ENCODE measurements at places on chromosomes 3 and 15.

DNA sequence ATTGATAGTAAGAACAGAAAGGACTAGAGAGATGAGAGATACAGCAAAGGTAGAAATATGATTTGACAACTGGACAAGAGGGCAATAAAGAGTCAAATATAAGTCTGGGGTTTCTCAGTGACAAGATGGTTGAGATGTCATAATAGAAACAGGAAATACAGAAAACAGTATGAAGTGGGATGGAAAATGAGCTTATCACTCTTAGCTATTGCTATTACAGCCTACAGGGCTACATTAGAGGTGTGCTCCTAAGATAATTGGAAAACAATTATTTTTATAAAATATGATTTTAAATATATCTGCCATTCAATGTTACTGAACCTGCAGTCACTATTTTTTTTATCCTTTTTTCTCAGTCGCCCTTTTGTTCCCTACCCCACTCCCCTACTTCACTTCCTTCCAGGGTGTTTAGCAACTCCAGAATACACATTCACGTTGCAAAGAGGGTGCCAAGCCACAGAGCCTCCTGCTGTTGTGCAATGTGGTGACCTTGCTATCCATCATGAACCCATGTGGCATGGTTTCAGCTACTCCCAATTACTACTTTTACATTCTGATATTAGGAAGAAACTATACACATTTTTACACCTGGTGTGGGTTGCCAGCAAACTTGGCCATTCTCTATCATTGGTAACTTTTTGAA, 6.0 kb downstream of the NRG4 start:
- DNase-seq = no peak

DNA sequence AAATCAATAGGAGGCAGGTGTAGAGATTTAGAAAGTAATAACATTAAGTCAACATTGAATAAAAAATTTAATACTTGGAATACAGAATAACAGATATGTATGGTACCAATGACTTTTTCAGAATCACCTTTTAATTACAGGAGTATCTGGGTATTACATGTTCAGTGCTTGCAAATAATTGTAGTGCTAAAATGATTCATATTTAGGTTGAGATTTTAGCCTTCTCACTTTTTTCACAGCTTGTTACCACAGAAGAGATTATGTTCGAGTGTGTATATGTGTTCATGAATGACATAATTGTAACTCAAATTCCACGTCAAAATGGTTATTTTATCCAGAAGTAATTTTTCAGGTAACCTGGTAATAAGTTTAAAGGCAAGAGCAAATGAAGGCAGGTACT, 187.9 kb upstream of the TBL1XR1 start:
- no peak for DNase-seq

DNA sequence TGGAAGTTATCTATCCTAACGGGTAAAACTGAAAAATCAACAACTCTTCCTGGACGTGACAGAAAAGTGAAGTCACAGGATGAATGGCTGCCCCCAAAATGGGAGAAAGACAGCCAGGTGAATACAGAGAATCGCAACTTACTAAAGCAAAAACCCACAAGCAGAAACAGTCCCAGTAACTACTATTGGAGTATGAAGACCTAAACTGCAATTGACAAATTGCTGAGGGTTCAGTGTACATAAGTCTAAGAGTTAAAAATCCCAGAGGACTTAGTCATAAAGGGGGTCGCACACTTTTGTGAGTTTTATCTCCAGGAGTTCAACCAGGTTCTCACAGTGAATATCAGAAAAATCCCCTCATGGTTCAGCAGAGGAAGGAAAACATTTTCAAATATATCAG, 56.8 kb upstream of the IMPG2 start:
- DNase-seq = no peak

DNA sequence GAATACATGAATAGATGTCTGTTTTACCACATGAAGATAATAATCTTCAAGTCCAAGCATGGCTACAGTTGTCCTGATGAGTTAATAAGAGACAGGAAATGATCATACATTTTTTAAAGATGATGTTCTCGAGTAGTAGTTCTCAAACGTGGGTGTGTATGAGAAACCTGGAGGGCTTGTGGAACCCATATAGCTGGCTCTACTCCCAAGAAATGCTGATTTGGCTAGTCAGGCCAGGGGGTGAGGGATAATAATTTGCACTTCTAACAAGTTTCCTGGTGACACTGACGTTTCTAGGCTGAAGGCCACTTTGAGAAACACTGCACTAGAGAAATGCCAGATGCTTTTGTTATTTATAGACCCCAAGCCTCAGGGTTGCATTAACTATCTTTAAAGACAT, 37.0 kb downstream of the ROPN1B start:
- no peak for DNase-seq

GRCh38 chr15:82129761-82130160, 83.9 kb upstream of the MEX3B start:
- no peak for DNase-seq

GRCh38 chr3:14266361-14266760, 87.7 kb downstream of the LSM3 start:
- peak; percentile 92 for DNase-seq

DNA sequence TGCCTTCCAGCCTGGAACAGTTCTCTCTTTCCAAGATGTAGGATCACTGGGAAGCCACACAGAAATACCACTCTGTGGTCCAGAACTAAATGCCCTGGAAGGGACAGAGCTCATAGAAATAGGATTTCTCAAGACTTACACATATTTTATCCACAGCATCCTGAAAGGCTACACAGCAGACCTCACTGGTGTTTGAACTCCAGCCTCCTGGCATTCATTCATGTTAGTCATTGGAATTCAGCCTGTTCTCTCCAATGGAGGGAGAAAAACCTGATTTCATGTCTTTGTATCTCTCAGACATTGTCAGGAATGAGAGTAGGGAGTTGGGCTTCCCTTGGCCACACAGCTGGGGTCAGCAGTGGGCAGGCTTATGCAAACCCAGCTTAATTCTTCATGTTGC, 121.1 kb upstream of the PPP2R3A start:
- DNase-seq = no peak

DNA sequence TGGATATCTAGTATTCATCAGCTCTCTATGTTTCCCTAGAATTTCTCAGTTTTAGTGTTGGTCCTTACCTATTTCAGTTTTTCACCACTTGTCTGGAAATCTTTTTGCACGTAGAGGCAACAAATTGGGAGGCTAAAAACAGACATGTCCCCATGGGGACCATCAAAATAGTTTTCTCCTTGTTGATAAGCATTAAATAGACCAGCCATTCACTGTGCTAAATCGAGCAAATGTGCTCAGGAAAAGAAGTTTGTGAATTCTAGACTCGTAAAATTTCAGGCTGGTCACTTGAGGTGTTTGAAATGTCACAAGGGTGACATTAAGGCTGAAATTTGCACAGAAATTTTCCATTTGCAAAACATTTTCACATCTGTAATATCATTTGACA, 102.6 kb downstream of the SPATA16 start:
- no peak for DNase-seq

GRCh38 chr3:73546961-73547360, 77.8 kb downstream of the PDZRN3 start:
- no peak for DNase-seq

- no peak for DNase-seq
Measured at GRCh38 chr3:146590521-146590920, 14.6 kb downstream of the PLSCR5 start.

DNA sequence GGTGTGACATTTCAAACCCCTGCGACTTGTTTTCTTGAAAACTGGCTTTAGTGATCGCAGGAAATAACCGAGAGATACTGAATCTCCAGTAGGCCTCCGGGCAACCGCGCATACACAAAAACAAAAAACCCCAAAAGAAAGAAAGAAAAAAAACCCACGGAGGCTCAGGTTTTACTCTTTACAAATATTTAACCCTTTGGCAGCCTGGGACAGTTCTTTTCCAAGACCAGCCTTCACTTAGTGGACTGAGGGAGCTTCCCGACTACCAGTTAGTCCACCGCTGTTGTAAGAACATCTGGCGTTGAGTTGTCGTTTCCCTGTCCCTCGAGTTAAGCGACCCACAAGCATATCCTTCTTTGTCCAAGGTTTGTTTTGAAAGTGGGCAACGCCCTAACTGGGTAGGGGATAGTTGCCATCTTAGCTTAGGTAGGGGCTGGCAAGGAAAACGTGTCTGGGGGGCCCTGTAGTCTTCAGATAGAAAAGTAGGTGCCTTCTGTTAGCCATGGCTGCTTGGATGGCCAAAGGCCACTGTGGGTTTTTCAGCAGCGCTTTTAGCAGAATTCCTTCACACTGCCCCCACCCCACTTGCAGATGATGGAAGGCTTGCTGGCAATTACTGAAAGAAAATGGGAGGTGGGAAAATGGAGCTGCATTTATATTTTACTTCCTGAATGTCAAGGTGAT, 6.9 kb downstream of the ISL2 start:
- no peak for DNase-seq

- no peak for DNase-seq
Measured at GRCh38 chr3:130425484-130425883, 80.0 kb downstream of the COL6A5 start.

DNA sequence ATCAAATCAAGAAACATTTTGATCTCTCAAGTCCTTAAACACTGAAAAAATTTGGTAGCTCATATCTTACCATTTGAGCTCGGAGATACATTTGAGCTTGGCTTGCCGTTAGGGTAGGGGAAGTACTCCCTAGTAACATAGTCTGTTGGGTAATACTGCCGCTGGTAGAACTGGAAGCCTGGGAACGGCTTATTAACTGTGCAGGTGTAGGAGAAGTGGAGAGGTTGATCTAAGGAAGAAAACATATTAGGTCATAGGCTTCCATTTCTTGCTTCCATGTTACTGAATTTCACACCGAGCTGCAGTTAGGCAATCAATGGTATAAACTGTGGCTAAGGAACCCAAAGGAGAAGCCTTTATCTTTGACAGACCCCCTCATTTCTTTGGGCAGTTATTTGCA, 32.5 kb downstream of the PHC3 start:
- DNase-seq = no peak

DNA sequence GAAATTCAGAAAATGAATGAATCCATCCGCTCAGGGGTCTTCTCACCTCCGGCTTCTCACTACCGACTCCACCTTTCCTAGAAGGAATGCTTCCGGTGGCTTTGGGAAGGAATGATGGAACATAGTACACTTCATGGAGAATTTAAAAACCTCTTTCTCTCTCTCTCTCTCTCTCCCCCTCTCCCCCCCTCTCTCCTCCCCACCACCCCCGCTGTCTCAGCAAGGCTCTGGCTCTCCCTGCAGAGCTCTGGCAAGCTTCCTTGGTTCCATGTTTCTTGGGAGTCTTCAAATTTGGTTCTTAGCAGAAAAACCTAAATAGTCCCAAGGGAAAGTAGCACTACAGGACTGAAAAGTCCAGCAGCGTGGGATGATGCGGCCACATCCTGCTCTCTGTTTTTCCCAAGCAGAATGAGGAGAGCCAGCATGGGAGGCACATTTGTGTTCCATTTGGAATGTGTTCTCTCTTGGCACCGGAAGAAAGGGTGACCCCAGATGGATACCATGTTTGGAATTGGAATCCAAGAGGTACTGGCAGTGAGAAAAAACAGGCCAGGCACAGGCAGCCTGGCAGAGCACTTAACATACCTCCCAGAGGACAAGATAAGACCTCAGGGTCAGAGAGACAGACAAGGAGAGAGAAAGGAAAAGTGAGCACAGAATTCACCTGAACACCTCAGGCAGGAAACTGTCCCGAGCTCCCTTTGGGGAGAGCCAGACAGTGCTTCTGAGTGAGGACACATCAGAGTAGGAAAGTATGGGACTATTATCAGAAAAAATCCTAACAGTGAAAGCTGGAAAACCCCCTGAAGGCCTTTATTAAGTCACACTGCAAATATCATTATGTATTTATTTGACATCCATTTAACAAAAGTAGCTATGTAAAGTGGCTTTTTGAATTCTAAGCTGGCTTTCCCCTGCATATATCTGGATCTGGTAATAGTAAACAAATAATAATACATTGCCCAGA, at the start of gene POPDC2:
POPDC2 (minus strand) TSS at position 116 of the 967 bp plus-strand sequence. CDS start 166 bp downstream, outside the sequence.
- DNase-seq = no peak

GRCh38 chr3:104521606-104522336, 844.9 kb upstream of the ALCAM start:
- peak; percentile 62 for DNase-seq

GRCh38 chr3:187735837-187736236, 9.4 kb downstream of the BCL6 start:
- no peak for DNase-seq

DNA sequence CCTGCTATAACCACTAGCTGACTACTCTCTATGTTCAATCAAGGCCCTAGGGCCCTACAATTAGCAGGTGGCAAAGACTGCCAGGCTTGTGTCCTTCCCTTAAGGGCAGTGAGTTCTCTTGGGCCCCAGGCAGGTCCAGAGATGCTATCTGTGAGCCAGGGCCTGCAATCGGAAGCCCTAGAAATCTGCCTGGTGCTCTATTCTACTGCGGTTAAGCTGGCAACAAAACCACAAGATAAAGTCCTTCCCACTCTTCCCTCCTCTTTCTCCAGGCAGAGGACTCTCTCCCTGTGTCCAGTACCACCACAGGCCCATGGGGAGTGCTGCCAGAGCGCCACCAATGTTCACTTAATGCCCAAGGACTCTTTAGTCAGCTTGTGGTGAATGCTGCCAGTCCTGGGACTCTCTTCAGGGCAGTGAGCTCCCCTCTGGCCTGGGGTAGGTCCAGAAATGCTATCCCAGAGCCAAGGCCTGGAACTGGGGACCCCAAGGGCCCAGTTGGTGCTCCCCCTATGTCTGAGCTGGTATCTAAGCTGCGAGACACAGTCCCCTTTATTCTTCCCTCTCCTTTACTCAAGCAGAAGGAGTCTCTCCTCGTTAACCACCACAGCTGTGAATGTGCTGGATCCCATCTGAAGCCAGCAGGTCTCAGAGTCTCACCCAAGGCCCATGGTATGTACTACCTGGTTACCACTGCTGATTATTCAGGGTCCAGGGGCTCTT, 34.7 kb downstream of the XXYLT1 start:
- DNase-seq = no peak

DNA sequence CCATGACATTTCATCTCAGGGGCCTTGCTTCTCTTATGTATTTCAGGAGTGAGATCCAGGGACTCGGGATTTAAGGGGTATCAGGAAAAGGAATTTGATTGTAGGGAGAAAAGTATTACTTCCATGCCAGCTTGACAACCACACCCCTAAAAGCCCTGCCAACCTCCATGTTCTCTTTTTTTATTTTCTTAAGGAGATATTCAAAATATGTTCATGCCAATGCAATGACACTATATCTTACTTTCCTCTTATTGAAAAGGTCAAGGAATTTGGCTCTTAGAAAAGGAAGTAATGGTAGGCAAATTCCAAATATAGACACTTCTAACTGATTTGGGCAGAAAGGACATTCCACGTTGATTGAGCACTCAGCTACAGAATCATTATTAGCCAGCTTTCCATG, 407.5 kb upstream of the NECTIN3 start:
- DNase-seq = no peak

- DNase-seq = no peak
Measured at GRCh38 chr3:128483657-128484403, 9.2 kb downstream of the GATA2 start.
